Stimulated activated CD4-positive, alpha-beta T cell treated with anti-CD3 and anti-CD28 coated beads, Interleukin-15, amount 100 ng/mL, for 1 hour (primary cell): ENCODE measurements at places on chromosomes 4 and X.

DNA sequence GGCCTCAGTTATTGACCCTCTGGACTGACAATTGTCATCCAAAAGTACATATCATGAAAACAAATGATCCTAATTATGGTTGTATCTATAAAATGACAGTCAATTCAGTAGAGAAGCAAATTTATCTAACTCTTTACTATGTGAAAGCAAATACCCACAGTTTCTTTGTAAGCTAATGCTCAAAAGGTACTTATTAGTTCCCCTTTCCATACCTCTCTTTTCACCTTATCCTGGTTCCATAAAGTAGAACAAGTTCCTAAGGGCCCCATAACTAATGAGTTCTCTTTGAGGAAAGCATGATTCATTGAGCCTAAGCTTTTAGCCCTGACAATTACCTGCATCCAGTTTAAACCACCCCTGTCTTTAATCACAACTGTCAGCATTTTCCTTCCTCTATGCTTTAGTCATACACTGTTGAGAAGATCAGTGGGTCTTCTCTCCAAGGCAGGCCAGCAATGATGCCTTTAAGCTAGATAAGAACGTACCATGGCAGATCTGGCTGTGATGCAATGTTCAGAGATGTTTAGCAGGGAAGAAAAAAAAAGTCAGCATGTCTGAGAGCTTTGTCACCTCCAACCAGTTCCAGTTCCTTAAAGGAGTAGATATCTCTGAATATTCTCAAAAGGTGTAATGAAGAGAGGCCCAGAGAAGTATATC, 179.7 kb upstream of the RASGEF1B start:
- no peak for DNase-seq

DNA sequence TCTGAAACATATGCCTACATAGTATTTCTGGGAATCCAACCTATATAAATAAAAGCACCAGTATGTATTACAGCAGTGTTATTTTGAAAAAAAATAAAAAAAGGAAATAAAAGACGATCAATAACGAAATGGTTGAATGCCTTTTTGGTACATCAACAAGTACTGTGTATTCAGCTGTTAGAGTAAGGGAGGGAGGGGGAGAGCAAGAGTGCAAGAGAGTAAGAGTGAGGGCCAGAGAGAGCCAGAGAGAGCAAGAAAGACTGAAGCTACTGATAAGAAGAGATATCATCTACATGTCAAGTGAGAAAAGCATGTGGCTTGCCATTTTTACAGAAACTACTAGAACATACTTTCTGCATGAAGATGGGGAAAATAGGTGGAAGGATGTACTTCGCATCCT, 1.8 kb downstream of the SPIN4 start:
- DNase-seq: no peak

GRCh38 chrX:77276742-77277141, 170.4 kb upstream of the FGF16 start:
- no peak for DNase-seq

DNA sequence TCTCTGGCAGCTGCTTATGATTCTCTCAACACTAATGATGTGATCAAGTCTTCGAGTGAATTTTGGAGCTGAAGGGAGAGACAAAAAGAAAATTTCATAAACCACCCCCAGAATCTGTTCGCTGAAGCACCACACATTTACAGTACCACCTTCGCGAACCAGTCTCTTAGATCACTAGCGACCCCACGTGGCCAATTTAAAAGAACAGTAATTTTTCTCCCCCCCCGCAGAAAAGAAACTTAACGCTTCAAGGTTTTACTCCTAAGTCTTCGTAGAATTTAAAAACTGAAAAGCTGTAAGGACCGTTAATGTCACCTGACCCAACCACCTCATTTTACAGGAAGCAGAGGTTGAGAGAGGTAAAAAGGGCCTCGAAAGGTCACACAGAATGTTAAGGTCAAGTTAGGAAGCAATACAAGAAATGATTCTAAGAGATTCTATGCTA, 187.5 kb downstream of the QDPR start:
- DNase-seq: no peak

- no peak for DNase-seq
These were observed 26.5 kb upstream of the TRO start for GRCh38 chrX:54894159-54894558.

- no peak for DNase-seq
These were observed 29.5 kb upstream of the MAP3K15 start for GRCh38 chrX:19544693-19545305.

DNA sequence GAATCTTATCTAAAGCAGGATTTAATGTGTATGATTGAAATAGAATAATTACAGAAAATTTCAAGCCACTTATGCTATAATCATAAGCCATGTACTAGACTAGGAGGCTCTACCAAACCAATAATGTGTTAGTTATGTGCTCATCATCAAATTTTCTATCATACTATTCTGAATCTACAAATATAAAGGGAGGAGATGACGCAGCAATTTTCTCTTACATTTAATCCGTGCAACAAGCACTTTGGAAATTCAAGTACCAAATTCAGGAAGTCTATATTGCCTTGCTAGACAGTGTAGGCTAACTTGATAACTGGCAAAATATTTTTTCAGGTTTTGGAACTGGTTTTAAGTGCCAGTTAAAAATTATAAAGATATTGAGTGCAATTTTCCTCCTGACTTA, 283.5 kb downstream of the C4orf33 start:
- no peak for DNase-seq

- DNase-seq: no peak
These were observed 114.2 kb upstream of the FAT4 start for GRCh38 chr4:125200556-125200955.

- DNase-seq: no peak
These were observed 20.9 kb downstream of the KLB start for GRCh38 chr4:39427520-39428114.

DNA sequence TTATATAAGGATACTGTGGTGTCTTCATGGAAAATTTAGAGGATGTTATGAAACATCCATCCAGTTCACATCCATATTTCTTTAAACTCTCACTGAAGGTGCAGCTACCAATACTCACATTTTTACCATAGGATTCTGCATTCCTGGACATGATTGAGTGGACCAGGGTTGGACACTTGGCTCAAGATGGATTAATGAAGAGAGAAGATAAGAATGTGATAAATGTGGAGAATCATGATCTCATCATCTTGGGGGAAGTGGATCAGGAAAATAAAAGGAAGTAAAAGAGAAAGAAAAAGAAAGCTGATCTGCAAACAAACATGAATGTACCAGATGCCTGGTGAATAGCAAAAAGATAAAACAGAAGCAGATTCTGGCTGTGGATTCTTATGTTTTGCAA, 175.4 kb downstream of the NPFFR2 start:
- DNase-seq: no peak

DNA sequence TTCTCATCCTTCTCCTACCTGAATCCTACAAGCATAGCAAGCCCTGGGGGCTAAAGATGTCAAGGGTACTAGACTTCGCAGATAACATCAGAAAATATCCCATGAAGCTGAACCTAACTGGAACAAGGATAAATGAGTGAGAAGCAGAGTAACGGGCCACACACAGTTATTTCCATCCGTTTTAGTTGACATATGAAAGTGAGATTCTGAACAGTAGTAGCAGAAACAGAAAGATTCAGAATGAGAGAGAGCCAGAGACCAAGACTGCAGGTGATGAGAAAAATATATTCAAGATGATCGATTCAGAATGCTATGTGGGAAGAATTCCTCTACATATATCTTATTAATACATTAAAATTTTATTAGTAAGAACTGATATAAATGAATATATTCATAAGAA, 165.1 kb downstream of the TSPAN5 start:
- DNase-seq: no peak

- no peak for DNase-seq
These were observed 25.1 kb downstream of the PIR start for GRCh38 chrX:15468036-15468435.

GRCh38 chrX:24648495-24648894, 1.3 kb upstream of the PCYT1B start:
- DNase-seq: no peak
